ENCODE measurements at places on chromosomes 1 and 21.
A peak's percentile ranks its signal among the peaks of the same experiment; 100 is the strongest.

DNA sequence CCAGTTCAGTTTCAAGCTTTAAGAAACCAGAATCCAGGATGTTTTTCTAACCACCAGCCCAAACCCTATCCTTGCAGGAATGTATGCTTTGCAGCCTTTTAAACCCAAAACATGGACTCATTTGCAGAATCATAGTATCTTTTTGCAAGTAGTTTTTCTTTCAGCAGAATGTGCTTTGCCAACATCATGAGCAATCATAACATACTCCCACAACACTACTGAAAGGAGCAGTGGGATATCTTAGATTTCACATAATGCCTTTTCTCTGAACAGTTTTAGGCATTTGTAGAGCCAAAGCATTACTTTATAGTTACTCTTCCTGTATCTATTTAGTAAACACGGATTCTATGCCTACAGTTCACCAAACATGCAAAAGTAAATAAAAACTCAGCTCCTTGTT, 10.0 kb upstream of the SH2D2A start:
- DNase-seq = no peak

- DNase-seq = no peak
These were observed 505.5 kb downstream of the LMO4 start for GRCh38 chr1:87834151-87834550.

DNA sequence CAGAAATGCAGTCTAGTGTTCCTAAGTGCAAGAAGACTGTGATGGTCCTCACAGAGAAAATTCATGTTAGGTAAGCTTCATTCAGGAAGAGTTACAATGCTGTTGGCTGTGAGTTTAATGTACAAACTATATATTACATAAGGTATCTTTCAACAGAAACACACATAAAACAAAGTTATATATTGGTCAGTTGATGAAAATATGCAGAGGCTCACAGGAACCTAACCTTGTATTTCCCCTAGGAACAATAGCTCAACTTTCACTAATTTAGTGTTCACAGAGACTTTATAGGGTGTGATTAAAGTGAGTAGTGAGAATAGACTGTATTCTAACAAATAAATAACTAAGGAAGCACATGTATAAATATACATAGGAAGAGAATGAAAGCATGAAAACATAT, 676.9 kb upstream of the ADGRL4 start:
- DNase-seq = no peak

DNA sequence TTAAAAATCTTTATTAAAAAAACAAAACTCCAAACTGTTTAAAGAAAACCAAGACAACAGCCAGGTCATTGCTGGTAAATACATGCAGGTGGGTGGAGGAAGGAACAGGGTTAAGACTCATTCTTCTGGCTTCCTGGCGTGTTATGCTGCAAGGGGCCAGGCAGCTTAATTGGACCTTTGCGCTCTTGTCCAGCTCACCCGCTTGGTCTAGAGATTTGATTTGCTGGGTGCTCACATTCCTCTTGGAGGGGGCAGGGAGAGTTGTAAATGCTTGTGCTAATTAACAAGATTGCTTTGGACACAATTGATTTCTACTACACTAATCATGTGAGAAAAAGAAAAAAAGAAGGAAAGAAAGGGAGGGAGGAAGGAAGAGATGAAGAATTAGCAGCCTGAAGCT, 10.5 kb downstream of the CEP104 start:
- DNase-seq = no peak

- DNase-seq = no peak
These were observed 35.7 kb upstream of the ARHGAP29 start for GRCh38 chr1:94273111-94273510.

DNA sequence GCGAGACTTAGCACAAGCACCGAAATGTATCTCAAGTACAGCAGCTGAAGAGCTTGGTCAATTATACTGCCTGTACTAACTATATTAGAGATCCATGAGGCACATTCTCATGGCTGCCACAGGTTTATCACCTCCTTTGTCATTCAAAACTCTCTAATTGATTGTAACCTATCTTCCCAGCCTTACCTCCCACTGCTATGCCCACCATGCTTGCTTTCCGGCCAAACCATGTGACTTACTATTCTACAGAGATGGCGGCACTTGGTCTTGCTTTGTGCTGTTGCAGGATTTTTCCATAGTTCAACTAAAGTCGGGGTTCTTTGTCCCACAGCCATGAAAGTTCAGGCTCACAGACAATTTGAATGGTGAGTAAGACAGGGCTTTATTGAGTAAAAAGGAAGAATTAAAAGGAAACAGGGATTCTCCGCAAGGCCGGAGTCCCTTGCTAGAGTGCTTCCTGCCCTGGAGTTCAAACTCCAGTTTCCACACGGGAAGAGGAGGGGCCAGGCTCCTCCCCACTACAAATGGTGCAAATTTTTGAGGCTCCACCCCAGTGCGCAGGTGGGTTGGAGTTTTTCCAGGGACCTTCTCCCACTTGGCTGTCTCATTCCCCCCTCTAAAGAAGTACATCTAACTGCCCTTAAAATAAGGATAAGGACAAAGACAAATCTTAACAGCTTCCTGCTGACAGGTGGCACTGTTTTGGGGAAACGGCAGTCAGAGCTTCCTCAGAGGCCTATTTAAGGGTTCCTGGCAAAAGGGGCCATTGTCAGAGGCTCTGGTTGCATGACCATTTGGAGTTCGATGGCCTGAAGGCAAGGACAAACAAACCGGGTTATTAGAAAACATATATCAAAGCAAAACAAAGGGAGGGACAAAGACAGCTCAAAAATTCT, 28.7 kb downstream of the FMO2 start:
- DNase-seq = no peak

- no peak for DNase-seq
These were observed 1.3 kb downstream of the USP24 start for GRCh38 chr1:55213885-55214211.

GRCh38 chr1:228048659-228049298, 33.7 kb upstream of the ARF1 start:
- no peak for DNase-seq

- DNase-seq = no peak
These were observed 21.6 kb downstream of the KIF21B start for GRCh38 chr1:201001962-201002361.

GRCh38 chr1:118081387-118081786, 103.6 kb downstream of the SPAG17 start:
- DNase-seq = no peak

DNA sequence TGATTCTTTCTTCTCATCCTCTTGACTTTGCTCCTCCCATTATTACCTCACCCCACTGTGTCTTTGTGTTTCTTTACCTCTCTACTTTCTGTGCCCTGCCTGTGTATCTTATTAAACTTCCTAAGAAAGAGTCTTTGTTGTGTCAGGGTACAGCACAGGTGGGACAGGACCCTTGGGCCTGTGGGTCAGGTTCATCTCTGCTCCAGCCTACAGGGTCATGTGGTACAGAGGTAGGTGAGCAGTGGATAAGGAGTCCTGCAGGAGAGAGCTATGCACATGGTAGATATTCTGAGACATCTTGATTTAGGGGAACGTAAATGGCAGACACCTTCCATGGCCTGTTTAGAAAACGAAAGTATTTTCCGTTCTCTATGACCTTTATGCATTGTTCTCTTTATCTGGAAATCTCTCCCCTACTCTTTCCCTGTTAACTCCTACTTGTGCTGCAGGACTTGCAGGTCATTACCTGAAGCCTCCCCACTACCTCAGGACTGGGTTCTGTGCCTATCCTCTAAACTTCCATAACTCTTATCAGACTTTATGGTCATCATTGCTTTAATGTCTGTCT, 9.9 kb downstream of the GIPC2 start:
- no peak for DNase-seq

- no peak for DNase-seq
These were observed 1015.4 kb downstream of the AMY1C start for GRCh38 chr1:104765085-104765484.

GRCh38 chr1:54413295-54413694, 7.1 kb upstream of the SSBP3 start:
- peak; percentile 41 for DNase-seq

DNA sequence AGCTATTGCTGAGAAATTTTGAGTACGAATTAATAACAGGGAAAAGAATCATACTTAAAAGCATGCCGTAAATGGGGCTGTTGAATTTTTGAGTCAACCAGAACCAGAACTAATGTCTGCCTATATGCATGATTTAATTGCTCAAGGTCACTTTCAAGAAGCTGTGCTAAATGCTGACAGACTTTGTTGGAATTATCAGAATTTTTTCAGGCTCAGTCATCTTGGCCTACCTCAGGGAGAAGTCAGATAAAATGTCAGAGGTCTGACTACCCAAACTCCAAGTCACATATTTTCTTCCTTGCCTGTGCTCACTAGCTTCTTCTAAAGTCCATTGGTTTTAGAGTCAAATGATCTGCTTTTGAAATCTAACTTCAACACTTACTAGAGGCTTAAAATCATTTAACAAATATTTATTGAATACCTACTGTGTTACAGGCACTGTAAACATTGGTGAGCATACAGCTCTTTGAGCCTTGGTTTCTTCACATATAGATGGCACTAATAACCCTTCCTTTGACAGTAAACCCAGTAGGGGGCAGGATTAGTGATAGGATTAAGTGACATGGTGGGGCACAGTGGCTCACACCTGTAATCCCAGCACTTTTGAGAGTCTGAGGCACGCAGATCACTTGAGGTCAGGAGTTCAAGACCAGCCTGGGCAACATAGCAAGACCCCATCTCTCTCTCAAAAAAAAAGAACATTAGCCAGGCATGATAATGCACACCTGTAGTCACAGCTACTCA, 121.2 kb upstream of the SLC44A3 start:
- no peak for DNase-seq

- DNase-seq = no peak
These were observed 10.0 kb upstream of the TTC39A start for GRCh38 chr1:51340380-51340779.

DNA sequence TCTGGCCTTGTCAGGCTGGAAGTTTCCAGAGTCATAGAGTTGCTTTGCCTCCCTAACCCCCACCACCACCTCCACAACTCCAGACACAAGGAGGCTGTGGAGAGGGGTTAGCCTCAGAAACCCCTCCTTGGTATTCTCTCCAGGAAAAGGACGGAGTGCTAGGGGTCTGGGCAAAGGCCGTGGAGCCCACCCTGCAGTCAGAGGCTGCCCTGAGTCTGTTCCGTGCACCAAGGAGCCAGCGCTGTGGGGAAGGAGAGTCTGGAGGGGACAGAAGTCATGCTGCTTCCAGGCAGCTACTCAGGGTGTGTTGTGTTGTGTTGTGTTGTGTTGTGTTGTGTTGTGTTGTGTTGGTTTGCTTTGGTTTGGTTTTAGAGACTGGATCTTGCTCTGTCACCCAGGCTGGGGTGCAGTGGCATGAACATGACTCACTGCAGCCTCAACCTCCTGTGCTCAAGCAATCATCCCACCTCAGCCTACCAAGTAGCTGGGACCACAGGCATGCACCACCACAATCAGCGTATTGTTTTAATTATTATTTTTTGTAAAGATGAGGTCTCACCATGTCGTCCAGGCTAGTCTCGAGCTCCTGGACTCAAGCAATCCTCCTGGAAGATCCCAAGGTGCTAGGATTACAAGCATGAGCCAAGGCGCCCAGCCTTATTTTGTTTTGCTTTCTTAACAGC, 122.2 kb upstream of the TMEM51 start:
- no peak for DNase-seq

- peak; percentile 0 for DNase-seq
These were observed 50.2 kb upstream of the TSHB start for GRCh38 chr1:114979278-114979891.

DNA sequence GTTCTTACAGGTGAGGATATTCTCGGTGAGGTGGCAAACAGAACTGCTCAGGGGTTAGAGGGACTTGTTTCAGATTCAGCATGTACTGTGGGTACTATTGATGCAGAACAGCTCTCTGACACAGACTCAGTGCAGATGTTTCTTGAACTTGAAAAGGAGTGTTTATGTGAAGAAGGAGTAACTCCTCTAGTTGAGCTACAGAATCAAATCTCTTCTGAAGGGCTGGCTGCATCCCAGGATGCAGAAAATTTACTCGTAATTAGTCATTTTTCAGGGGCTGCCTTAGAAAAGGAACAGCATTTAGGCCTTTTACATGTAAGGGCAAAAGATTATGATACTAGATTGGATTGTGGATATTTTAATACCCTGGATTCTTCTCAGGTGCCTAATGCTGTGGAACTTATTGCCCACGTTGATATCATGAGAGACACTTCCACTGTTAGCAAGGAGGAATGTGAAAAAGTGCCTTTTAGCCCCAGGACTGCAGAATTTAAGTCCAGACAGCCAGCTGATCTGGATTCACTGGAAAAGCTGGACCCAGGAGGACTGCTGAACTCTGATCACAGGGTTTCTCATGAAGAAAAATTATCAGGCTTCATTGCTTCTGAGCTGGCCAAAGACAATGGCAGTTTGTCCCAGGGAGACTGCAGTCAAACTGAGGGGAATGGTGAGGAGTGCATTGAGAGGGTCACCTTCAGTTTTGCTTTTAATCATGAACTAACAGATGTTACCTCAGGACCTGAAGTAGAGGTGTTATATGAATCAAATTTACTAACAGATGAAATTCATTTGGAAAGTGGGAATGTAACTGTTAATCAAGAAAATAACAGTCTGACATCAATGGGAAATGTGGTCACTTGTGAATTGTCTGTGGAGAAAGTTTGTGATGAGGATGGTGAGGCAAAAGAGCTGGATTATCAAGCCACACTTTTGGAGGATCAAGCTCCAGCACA, 79.6 kb upstream of the BMP8A start:
- DNase-seq = no peak

DNA sequence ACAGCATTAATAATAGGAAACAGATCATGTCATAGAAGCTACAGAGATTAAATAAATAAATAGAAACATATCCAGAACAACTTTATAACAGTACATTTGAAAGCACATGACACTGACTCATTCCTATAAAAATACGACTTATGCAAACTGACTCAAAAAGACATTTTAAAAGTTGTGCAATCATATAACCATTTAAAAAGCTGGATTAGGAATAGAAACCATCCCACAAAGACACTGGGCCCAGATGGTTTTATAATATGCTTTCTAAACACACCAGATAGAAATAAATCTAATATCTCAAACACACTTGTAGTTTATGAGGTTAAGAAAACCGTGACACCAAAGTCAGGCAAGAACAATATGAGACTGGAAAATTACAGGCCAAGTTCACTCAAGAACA, 47.6 kb downstream of the MATN1 start:
- DNase-seq = no peak

DNA sequence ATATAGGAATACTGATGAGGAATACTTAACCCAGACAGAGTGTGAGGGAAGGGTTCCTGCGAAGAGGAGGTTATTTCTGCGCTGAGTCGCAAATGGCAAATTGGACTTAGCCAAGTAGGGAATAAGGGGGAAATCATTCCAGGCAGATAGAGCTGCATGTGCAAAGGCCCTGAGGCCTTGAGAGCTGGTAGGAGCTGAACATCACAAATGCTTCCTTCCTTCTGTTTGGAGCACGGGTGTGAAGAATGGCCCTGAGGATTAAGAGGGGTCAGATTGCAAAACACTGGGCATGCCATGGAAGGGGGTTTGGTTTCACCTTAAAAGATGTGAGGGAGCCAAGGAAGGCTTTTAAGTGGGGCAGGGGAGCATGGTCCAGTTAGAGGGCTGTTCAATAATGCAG, 12.4 kb downstream of the IER5 start:
- no peak for DNase-seq
